HepG2 (cell line): ENCODE measurements at places on chromosomes 6 and 20. TPM values are rescaled to one million over a fixed set of nuclear protein-coding genes. Genes with fewer than 3 reads are reported as not detected.

The LGSN gene
- 0.13 and 0.53 TPM in 2 replicates for total RNA-seq

The CLPSL1 gene
- total RNA-seq = not detected in 2 replicates

The TCF15 gene
- total RNA-seq = not detected in 2 replicates

The NRN1 gene
- not detected in 2 replicates for total RNA-seq

The CPXM1 gene
- total RNA-seq = not detected in 2 replicates

The ARID1B gene
- total RNA-seq = 32.6 and 38.0 TPM in 2 replicates

The TSPO2 gene
- not detected in 2 replicates for total RNA-seq

The PNPLA1 gene
- total RNA-seq = not detected in 2 replicates

The C6orf163 gene
- 0.79 and 1.8 TPM in 2 replicates for total RNA-seq

- H3K4me3 ChIP-seq = no peak overlapping the region
- H3K4me1 ChIP-seq = peaks cover 18% of the 10 kb centered on the region
- H3K27me3 ChIP-seq = no peaks in the 10 kb centered on the region; the same call in 1 of the 2 replicates
- no peaks in the 10 kb centered on the region for H3K36me3 ChIP-seq
Observed at GRCh38 chr6:149871182-149871581, 7.0 kb upstream of the LRP11 start.

GRCh38 chr6:47106721-47107197 lies 64.6 kb upstream of the ADGRF1 start:
- 0 out of 2 replicates have a peak overlapping the region, but pooled peaks have one; percentile 20 for H3K4me3 ChIP-seq
- H3K36me3 ChIP-seq = no peaks in the 10 kb centered on the region
- peak; percentile 89 for DNase-seq
- H3K4me1 ChIP-seq = peaks cover 37% of the 10 kb centered on the region

- no peaks in the 10 kb centered on the region for H3K4me1 ChIP-seq
- H3K27ac ChIP-seq = no peak overlapping the region
- no peak overlapping the region for H3K4me3 ChIP-seq
- no peak for DNase-seq
Observed at GRCh38 chr6:132690678-132691077, 23.2 kb downstream of the VNN1 start.

GRCh38 chr6:159282421-159282820 lies 113.2 kb downstream of the FNDC1 start:
- H3K4me1 ChIP-seq = no peaks in the 10 kb centered on the region
- no peak for DNase-seq
- no peaks in the 10 kb centered on the region for H3K36me3 ChIP-seq
- no peaks in the 10 kb centered on the region for H3K27me3 ChIP-seq
- H3K4me3 ChIP-seq = no peak overlapping the region
- H3K27ac ChIP-seq = no peak overlapping the region

DNA sequence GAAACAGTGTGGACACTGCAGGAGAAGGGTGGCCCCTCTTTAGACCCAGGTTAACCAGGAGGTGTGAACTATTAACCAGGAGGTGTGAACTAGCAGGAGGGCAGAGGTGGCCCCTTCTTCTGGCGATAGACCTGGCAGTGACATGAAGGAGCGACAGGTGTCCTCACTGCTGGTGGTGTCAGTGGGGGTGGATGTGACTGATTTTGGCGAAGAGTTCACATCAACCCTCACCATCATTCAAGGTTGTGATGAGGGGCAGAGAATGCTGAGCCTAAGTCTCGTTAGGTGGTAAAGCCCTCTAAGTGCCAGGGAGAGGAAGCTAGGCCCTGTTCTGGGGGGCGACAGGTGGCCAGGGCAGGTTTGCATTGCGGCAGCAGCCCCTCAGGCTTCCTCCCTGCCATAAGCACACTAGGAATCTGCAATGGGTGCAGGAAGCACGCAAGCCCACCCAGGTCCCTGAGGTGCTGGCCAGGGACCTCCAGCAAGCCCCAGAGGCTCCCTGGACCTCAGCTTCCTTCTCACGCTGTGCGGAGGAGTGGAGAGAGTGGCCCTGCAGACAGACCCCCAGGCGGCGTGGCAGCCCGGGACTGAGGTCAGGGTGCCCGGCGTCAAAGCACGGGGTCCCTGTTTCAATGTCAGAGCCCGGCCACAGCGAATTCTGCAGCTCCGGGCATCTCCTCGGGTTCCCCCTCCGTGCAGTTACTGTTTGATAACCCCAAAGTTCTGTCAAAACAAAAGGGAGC lies 13.7 kb downstream of the NPEPL1 start:
- H3K36me3 ChIP-seq = peaks cover 16% of the 10 kb centered on the region; the same call in 2 of the 3 replicates
- H3K4me1 ChIP-seq = no peaks in the 10 kb centered on the region
- H3K27me3 ChIP-seq = no peaks in the 10 kb centered on the region
- H3K4me3 ChIP-seq = no peak overlapping the region
- no peak overlapping the region for H3K27ac ChIP-seq

DNA sequence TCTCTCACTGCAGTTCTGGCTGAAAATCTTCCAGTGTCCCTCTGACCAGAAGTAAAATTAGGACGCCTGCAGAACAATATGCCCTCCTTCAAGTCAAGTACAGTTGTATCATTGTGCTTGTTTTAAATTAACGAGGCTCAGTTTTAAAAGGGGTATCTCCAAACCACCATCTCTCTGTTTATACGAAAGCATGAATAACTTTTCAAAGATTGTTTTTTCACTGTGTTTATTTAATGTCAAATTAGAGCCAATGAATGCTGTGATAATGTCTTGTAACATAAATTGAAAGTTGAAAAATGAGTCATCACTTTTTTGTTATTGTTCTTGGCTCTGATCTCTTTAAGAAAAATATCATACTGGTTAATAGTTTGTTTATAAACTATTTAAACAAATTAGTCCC lies 230.7 kb upstream of the THEMIS start:
- H3K27me3 ChIP-seq = no peaks in the 10 kb centered on the region
- H3K4me1 ChIP-seq = no peaks in the 10 kb centered on the region
- no peak overlapping the region for H3K4me3 ChIP-seq
- no peaks in the 10 kb centered on the region for H3K36me3 ChIP-seq

- H3K36me3 ChIP-seq = no peaks in the 10 kb centered on the region
- no peak for DNase-seq
- H3K27me3 ChIP-seq = no peaks in the 10 kb centered on the region
- no peak overlapping the region for H3K27ac ChIP-seq
- no peak overlapping the region for H3K4me3 ChIP-seq
Observed at GRCh38 chr6:99369533-99369932, 20.1 kb upstream of the FAXC start.

DNA sequence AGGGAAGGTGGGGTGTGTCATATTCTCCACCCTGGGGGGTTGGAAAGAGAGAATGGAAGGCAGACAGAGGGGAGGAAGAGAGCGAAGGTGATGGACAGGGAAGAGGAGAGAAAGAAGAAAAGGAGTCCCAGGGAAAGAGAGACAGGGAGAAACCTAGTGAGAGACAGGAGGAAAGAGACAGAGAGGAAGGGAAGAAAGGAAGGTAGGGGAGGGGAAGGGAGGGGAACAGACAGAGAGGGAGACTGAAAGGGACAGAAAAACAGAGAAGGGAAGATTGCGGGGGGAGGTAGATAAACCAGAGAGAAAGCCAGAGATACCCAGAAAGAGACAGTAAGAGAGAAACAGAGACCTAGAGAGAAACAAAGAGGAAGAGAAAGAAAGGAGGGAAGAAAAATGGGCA lies 88.4 kb downstream of the CDH22 start:
- no peaks in the 10 kb centered on the region for H3K36me3 ChIP-seq
- H3K27me3 ChIP-seq = peaks cover 39% of the 10 kb centered on the region; the same call in 2 of the 3 replicates
- no peaks in the 10 kb centered on the region for H3K4me1 ChIP-seq
- no peak overlapping the region for H3K4me3 ChIP-seq
- no peak overlapping the region for H3K27ac ChIP-seq

- peaks cover 24% of the 10 kb centered on the region; the same call in 2 of the 3 replicates for H3K27me3 ChIP-seq
- H3K27ac ChIP-seq = no peak overlapping the region
- H3K36me3 ChIP-seq = no peaks in the 10 kb centered on the region
- DNase-seq = no peak
Observed at GRCh38 chr20:44730441-44730840, 15.2 kb upstream of the KCNK15 start.

DNA sequence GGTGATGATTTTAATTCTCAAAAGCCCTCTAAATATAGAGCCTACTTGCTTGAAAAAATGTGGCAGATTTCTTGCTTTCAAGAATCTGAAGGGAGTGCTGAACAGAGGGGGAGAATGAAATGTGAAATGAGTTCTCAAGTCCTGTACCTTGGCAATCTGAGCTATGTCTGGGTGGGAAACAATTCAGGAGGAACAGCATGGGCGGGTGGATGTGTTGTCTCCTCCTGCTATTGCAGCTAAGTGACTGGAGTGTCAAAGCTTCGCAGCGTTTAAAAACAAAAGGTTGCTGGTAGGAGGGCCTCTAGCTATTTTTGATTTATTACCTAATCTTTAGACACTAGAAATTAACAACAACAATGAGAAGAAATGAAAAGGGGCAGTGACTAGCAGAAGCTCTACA lies 102.5 kb upstream of the ARG1 start:
- no peak overlapping the region for H3K4me3 ChIP-seq
- H3K4me1 ChIP-seq = peaks cover 7% of the 10 kb centered on the region; the same call in 1 of the 2 replicates
- no peak for DNase-seq

DNA sequence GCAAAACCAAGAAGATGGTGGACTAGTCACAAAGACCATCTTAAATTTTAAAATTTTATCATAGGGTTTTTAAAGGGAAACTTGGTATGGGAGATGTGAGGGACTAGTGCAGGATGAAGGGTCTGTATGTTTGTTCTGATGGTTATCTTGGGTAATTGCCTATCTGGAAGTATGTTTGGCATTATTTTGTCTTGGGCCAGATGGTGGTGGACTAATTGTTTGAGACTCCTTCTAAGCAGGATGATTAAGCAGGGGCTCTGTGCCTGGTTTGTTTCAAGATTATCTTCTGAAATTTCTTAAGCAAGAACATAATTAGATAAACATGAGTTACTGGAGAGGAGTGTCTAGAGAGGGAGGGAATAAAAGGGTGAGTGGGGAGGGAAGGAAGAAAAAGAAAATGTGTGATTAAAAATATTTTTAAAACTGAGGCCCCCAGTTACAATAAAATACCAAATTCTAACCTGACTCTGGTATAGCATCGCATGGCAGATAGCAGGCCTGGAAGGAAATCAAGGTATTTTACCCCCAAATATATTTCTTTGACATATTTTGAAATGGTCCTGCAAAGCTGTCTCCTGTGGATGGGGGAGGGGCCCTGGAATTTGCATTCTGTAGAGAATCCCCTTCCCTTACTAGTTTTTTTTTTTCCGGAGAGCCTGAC lies 49.9 kb upstream of the FAM184A start:
- H3K27me3 ChIP-seq = no peaks in the 10 kb centered on the region
- peaks cover 43% of the 10 kb centered on the region for H3K4me1 ChIP-seq
- no peak for DNase-seq
- H3K36me3 ChIP-seq = no peaks in the 10 kb centered on the region
- no peak overlapping the region for H3K27ac ChIP-seq

DNA sequence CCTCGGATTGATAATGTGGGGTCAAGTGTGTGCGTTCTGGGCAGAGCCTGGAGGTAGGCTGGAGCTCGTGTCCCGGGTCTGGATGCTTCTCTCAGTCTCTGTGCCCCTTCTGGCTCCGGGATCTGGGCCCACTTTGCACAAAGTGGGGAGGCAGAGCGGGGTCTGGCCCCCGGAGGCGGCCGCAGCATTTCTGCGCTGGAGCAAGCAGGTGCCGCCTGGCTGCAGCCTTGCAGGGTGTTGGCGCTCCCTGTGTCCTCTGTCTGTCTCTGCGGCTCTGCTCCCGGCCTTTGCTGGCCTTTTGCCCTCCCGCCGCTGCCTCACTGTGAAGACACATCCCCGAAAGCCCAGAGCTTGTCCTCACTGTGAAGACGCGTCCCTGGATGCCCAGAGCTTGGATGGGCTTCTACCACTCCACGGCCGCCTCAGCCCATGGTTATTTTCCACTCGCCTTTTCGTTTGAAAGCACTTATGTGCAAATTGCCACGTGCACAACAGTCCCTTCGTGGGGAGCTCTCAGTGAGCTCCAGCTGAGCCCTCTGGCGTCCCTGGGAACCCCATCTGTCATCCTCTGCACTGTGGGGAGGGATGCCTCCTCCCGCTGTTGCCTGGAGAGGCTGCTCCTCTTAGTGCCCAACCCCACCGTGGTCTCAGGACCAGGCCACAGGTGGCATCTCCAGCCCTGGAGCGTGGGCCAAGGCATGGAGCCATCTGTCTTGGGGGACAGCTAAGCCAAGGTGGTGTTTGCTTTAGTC lies 17.4 kb downstream of the SLCO4A1 start:
- H3K4me1 ChIP-seq = peaks cover 27% of the 10 kb centered on the region
- H3K4me3 ChIP-seq = no peak overlapping the region
- H3K27ac ChIP-seq = no peak overlapping the region
- no peak for DNase-seq
- no peaks in the 10 kb centered on the region for H3K27me3 ChIP-seq

DNA sequence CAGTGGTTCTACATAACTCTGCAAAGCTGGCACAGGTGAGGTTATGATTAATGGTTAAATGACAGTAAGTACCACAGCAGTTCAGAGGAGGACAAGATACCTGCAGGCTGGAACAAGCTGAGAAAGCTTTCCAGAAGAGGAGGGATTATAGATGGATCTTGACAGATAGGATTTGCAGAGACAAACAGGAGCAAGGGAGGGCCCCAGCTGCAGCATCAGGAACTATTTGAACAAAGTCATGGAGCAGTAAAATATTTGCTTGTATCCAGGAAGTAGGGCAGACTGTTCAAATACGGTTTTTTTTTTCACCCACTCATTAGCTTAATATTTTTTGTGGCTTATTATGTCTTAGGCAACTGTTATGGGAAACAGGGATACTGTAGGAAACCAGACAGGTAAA lies 144.4 kb upstream of the MAN1A1 start:
- H3K4me3 ChIP-seq = no peak overlapping the region
- H3K27me3 ChIP-seq = no peaks in the 10 kb centered on the region
- H3K36me3 ChIP-seq = no peaks in the 10 kb centered on the region
- H3K27ac ChIP-seq = no peak overlapping the region
- peaks cover 40% of the 10 kb centered on the region for H3K4me1 ChIP-seq

- H3K27ac ChIP-seq = no peak overlapping the region
- H3K4me1 ChIP-seq = peaks cover 14% of the 10 kb centered on the region
- H3K36me3 ChIP-seq = no peaks in the 10 kb centered on the region
Observed at GRCh38 chr20:41365777-41366545, 657 bp downstream of the EMILIN3 start.

DNA sequence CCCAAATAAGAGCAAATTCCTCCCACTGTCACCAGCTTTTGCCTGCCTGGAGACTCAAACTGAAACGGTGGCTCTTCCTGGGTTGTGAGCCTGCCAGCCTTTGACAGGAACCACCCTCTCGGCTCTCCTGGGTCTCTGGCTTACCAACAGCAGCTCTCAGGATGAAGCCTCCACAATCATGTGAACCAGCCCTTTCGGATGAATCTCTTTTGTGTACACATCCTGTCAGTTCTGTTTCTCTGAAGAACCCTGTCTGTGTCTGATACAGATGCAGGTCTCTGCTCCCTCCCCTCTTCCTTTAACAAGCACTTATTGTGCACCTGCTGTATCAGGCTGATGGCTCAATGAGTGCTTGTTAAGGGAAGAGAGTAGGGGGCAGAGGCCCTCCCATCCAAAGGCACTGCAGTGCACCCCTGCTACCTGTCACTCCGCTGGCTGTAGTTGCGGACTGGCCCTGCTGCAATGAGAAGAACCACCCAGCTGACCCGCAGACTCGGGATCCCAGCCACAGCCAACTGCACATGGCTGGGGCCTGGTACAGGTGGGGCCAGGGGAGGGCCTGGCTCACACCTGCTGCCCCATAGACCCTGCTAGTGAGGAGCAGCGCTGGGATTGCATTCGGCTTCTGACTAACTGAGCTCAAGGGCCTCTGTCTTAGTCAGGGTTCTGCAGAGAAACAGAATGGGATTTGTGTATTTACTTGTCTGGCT lies 120.1 kb upstream of the PMEPA1 start:
- DNase-seq = no peak
- no peak overlapping the region for H3K4me3 ChIP-seq
- no peaks in the 10 kb centered on the region for H3K36me3 ChIP-seq
- H3K4me1 ChIP-seq = no peaks in the 10 kb centered on the region
- no peak overlapping the region for H3K27ac ChIP-seq
- peaks cover 16% of the 10 kb centered on the region; the same call in 1 of the 2 replicates for H3K27me3 ChIP-seq
